ENCODE measurements at places on chromosomes 13 and 19.

- no peak for DNase-seq
Measured at GRCh38 chr13:83546476-83546875, 335.8 kb downstream of the SLITRK1 start.

DNA sequence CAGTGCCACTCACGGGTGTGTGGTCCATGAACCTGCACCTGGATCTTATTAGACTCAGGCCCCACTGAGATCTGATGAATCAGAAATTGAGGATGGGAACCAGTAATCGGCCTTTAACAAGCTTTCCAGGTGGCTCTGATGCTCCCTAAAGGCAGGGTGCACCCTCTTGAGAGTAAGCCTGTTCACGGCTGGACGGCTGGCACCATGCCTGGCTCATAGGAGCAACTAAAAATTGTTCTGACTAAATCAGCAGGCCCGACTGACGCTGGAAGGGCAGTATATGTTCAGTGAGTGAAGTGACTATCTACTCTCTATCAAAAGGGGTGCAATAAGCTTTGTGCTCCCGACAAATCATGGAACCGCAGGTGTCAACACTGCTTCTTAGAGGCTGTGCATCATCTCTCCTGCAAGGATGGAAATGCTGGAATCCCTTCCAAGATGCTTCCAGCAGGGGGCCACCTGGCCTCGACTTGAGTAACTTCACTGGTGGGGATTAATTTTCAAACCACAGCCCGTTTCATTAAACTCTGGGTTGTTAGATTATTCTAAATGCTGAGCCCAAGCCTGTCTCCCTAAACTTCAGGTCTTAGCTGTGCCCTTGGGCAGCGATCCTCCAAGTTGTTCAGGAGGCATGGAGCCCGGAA lies 28.4 kb downstream of the TMTC4 start:
- no peak for DNase-seq

GRCh38 chr13:28485996-28486543 lies 8.9 kb downstream of the FLT1 start:
- DNase-seq: no peak

DNA sequence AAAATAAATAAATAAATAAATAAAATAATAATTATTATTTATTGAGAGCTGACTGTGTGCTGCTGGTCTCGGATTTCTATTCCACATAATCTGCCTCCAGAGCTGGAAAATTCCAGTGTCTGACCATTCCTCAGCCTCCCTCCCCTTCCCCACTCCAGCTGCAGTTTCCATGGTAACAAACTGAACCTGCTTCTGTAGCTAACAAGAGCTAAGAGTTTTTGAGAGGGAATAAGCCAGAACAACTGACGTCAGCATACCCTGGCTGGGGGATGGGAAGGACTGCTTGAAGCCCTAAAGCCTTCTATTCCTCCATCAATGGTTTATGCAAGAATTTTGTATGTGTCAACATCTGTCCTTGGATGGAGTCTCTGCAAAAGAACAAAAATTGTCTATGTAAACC lies 26.0 kb upstream of the PEG3 start:
- DNase-seq: no peak

- DNase-seq: no peak
Measured at GRCh38 chr13:20826301-20826700, 52.5 kb upstream of the EEF1AKMT1 start.

DNA sequence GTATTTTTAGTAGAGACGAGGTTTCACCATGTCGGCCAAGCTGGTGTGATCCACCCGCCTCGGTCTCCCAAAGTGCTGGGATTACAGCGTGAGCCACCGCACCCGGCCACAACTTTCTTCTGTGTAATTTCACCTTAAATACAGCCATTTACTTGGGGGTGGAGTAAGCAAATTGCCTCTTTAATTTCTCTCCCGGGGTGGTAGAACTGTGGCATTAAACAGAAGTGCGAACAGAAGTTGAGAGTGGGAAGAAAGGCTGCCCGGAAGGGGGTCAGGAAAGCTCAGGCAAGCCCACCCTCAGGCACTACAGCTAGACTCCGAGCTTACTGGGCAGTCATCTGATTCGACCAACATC lies 475 bp upstream of the DNAJC15 start:
- no peak for DNase-seq

DNA sequence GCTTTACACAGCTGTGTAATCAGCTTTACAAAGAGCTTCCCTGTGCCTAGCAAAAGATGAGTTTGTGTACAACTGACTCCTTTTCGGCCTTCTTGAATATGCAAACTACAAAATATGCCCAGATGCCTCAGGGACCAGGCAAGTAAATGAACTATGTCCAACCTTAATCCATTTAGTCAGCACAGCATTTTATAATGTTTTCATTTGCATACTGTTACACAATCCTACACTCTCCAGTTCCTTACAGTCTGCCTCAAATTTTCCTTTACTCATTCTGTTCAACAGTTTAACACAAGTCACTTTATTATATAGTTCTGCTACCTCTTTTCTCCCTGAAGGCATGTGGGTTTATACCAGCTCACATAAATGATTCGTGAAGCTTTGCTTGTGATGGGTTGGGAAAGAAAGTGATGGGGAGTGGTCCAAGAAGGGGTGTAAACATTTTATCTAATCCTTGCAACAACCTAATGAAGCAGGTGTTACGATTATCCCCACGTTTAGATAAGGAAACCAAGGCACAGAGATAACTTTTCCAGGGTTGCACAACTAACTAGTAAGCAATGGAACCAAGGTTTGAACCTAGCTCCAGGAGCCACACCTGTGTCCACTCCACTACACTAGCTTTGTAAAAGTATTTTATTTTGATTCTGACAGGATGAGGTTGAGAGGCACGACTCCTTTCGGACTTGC lies 3.3 kb upstream of the USP12 start:
- no peak for DNase-seq

DNA sequence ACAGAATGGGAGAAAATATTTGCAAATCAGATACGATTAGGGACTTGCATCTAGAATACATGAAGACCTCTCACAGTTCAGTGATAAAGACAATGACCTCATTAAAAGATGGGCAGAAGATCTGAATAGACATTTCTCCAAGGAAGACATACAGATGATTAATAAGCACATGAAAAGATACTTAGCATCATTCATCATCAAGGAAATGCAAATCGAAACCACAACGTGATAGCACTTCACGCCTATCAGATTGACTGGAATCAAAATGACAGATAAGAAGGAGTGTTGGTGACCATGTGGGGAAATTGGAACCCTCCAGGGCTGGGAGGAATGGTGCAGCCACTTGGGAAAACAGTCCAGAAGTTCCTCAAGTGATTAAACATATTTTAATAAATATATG lies 25.8 kb downstream of the CFAP97D2 start:
- no peak for DNase-seq

DNA sequence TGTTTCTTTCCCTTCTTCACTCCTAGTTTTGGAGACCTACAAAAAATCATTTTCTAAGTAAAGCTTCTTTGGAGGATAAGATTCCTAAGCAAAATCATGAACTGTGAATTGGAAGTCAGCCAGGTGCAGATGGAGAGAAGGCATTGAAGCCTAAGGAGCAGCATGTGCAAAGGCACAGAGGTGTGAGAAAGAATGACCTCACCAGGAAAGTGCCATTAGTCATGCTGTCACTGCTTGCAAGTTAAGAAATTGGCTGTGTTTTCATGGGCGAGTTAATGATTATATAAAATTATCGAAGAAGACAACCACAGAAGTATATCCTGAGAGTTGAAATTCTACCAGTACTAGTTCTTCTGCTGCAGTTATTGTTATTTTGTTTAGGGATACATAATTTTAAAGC lies 80.3 kb upstream of the KLHL1 start:
- DNase-seq: no peak

DNA sequence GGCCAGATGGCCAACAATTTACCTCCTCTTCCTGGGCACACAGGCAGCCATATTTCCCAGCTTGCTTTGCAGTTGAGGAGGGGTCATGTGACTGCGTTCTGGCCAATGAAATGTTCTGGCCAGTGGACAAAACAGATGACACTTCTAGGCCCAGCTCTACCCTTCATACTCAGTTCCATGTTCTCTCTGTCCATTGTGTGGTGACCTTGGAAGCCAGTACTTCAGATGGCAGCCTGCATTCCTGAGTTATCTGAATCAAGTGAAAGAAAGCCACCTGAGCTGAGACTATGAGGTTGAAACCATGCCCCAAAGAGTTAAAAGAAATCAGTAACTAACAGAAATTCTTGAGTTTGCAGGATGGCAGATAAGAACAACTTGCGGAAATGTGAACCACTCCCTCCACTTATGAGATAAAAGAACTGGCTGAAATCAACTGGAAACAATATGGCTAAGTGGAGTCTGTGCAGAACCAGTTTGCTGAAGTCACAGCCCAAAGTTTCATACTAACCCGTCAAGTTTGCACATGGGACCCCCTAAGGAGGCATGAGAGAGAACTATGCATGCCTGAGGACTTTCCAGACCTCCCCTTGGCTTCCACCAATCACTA lies 8.1 kb downstream of the FAM187B start:
- DNase-seq: no peak

- no peak for DNase-seq
Measured at GRCh38 chr13:33312150-33312860, 26.8 kb upstream of the STARD13 start.

GRCh38 chr13:42649831-42650230 lies 75.9 kb downstream of the TNFSF11 start:
- no peak for DNase-seq

- DNase-seq: no peak
Measured at GRCh38 chr13:51767100-51767499, 36.9 kb downstream of the DHRS12 start.

DNA sequence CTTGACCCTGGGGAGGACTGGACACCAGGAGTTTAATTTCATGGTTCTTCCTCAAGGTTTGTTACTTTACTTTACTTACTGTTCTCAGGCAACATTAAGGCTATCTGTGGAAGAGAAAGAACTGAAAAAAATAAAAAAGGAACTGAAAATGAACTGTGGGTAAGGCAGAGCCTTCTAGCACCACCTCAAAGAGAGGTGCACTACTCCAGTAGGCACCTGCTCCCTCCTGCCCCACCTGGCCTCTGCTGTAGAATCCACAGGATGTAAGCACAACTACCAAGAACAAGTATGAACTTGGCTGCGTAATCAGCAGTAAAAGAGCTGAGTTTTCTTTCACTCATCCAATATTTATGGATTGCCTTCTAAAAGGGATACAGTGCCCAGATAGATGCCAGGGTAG lies 12.2 kb downstream of the ZNF112 start:
- no peak for DNase-seq

DNA sequence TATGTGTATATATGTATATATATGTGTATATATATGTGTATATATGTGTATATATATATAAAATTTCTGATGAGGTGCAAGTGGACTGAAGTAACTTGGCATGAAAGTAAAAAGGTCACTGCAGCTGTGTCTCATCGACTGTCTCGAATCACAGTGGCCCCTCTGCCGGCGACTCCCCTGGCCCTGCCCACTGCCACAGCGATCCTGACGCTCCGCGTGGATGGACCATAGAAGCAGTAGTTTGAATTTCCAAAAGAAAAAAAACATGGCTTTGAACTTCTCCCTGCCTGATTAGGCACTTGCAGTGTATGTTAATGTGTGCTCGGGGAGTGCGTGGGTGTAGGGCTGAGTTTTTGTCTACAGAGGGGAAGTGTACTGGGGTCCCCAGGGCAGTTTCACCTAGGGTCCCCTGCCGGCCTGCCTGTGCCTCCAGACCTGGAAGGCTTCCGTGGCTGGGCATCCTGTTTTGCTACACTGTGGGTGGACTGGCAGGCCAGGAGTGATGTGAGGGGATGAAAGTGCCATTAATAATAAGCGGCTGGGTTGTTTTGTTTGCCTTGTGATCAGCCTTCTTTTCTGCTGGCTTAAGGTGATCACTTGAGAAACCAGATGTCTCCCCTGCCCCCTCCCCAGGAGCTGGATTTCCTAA lies 10.8 kb downstream of the ZIC5 start:
- no peak for DNase-seq

DNA sequence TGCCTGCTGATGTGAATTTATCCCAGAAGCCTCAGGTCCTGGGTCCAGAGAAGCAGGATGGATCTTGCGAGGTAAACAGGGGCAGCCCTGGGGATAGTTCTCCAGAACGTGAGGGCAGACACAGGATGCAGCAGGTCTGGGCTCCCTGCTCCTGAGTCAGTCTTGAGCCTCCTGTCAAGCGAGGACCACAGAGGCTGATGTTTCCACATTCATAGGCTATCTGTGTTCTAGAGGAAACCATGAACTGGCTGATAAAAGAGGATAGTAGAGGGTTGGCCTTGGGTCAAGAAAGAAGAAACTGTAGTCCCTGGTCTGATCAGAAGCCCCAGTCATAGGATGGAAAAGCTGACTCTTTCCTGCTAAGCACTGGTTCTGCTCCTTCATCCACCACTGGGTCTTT lies 2.2 kb downstream of the ZNF175 start:
- DNase-seq: no peak
